ENCODE measurements at places on chromosomes 12 and 14.

DNA sequence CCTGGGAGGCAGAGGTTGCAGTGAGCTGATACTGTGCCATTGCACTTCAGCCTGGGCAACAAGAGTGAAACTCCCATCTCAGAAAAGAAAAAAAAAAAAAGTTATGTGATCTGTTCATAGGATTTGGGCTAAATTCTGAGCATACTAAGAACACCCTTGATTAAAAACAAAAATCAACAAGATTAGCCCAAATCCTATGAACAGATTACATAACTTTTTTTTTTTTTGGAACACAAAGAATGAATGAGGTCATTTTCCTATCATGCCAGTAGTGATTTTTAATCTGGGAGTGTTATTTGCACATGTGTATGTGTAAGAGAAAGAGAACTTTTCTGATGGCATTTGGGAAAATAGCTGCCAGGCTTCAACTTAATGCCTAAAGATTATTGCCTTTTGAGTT lies 208.7 kb downstream of the ERC1 start:
- DNase-seq: no peak

DNA sequence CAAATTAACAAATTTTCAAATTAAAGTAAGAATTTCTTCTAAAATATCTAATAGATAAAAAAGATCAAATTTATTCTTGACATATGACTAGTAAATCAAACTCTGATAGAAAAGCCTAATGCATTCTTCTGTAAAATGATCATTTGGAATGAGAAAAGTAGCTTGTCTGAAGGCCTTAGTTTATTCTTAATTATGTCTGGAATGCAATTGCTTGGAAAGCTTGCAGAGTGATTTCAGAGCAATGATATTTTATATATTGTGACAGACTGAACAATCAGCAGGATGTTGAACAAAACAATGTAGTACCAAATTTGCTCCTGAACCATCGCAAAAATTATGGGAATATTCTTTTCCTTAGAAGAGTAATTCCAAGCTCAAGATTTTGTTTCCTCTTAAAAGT lies 789.6 kb upstream of the NOVA1 start:
- DNase-seq: no peak

DNA sequence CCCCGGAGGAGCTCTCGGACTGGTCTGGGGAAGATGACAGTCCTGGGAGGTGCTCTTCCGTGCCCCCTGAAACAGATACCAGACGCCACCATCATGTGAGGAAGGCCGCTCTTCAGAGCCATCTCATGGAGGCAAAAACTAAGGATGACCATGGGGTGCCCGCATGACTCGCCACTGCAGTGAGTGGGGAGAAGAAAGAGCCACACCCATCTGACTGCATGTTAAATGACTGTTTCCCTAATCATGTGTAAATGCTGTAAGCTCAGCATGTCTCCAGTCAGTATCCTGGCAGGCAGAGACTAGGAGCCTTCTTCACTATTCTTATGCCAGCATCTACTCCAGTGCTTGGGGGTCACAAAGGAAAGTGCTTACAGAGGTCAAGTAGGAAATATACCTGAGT lies 4.0 kb downstream of the STON2 start:
- peak; percentile 66 for DNase-seq

GRCh38 chr12:52608826-52609630 lies 7.8 kb upstream of the KRT72 start:
- no peak for DNase-seq

- DNase-seq: no peak
Measured at GRCh38 chr14:99001241-99001640, 270.8 kb downstream of the BCL11B start.

DNA sequence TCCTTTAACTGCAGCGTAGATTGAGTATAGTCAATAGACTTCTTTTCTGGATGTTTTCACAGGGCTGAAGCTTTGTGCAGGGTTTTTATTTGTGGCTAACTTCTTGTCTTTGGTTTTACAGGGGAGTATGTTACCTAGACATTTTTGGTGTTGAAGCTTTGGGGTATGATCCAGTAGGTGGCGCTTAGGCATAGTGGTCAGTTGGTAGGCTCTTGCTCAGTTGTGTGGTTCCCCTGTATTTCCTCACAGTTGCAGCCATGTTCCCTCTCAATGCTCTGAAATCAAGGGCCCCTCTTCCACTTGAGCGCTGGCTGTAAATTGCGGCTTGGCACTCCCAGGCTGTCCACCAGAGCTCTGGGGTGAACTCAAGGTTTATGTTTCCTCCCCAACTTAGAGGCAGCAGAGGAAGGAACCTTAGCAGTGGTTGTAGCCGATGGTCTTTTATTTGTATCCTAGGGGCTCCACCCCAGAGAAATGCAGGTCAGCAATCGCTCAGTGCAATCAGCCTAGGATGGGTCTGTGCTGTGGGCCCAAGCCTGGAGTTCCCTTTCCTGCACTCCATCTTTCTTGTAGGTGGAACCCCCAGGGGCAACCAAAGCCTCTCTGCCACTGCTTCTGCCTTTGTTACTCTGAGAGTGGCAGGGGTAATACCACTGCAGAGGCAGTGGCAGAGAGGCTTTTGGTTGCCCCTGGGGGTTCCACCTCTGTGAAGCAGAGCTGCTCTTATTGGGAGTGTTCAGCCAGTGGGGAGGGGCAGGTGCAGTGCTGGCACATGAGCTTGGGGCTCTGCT lies 55.1 kb downstream of the CMAS start:
- DNase-seq: peak; percentile 80

GRCh38 chr14:32939254-32940065 lies 781 bp downstream of the NPAS3 start:
- no peak for DNase-seq

DNA sequence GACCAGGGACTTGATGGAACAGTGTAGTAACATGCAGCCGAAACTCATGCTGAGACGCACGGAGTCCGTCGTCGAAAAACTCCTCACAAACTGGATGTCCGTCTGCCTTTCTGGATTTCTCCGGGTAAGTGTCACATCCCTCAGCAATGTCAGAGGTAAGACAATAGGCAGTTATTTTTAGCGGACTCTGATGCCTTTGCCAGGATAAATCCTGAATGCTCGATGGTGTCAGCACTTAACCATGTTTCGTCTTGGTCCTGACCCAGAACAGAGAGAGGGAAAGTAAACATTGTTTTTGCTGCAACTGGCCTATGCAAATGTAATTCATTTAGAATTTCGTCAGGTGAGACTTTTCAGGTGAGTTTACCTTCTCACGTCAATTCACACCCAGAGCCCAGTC lies 112.3 kb downstream of the PLXNC1 start:
- DNase-seq: no peak

DNA sequence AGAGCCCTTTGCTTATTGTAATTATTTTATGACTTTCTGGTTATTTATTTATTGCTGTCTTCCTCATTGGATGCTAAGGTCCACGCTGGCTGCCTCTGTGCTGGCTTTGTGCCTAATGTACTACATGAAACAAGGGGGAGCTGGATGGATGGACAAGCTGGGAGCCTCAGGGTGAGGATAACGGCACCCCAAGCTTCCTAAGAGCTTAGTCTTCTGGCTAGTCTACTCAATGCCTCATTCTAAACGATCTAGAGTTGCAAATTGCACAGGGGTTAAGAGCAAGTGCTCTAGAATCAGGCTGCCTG lies 172.0 kb downstream of the CHST11 start:
- DNase-seq: no peak

DNA sequence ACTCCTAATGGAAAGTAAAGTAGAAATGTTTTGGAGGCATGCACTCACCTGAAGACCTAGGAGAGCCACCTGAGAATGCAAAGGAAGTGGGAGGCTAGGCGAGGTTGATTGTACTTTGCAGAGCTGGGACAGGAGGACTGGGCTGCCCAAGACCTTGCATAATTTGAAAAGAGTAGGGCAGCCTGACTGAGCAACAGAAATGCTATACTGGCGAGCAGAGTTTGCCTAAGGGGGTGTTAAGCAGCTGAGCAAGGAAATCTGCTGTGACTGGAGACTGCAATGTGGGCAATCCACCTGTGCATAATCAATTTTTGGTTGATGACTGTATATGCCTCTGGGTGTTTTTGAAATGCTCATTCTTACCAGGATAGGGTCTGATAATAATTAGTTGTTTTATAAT lies 834.1 kb downstream of the TRHDE start:
- no peak for DNase-seq

- no peak for DNase-seq
Measured at GRCh38 chr12:30117483-30117882, 333.7 kb upstream of the TMTC1 start.

DNA sequence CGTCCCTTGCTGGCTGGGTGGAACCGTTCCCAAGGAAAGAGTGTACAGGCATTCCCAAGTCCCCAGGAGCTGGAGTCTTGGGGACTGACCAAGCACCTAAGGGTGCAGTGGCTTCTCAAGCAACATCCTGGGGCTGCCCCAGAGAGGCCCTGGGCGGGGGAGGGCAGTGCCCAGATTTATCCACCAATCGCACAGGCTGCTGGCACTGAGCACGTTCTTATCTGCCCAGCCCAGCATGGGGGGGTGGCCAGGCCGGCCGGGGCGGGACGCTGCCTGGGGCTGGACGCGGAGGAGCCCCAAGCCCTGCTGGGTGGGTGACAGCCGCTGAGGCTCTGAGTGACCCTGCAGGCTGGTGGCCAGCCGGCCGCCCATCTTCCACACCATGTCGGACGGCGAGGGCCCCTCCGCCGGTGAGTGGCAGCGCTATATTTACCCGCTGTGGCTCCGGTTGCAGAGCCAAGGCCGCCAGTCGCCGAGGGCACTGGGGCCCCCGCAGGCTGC lies 53.4 kb downstream of the CYP46A1 start:
- DNase-seq: no peak

GRCh38 chr14:39268393-39268792 lies 34.7 kb downstream of the MIA2 start:
- no peak for DNase-seq

DNA sequence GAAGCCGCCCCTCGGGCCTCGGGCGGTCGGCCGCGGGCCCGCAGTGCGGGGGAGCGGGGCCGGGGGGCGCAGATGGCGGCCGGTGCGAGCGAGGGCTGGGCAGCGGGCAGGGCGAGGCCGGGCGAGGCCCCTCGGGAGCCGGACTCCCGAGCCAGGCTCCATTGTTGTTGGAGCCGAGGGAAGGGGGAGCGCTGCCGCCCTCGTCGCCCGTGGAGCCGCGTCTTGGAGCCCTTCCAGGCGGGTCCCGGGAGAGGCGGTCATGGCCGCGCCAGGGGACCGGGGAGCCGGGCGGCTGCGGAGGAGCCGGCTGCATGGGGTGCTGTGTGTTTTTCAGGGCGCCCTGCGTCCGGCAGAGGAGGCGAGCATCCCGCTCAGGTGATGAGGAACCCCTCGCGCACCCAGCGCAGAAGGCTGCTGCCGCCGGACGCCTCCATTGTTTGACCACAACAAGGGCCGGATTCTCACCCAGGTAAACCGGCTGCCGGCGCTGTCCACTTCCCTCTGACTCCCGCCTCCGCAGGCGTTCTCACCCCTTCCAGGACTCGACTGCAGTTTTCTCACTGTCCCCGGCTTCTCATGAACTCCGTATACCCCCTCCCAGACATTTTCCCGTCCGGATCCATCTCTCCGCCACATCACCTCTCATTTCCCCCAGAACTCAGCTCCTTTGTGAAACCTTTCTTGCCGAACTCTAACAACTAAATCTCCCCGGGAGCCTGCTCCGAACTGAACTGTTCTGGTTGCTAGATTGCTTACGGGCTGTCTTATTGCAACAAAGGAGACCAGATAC lies 732 bp downstream of the ZNF664 start:
- no peak for DNase-seq

DNA sequence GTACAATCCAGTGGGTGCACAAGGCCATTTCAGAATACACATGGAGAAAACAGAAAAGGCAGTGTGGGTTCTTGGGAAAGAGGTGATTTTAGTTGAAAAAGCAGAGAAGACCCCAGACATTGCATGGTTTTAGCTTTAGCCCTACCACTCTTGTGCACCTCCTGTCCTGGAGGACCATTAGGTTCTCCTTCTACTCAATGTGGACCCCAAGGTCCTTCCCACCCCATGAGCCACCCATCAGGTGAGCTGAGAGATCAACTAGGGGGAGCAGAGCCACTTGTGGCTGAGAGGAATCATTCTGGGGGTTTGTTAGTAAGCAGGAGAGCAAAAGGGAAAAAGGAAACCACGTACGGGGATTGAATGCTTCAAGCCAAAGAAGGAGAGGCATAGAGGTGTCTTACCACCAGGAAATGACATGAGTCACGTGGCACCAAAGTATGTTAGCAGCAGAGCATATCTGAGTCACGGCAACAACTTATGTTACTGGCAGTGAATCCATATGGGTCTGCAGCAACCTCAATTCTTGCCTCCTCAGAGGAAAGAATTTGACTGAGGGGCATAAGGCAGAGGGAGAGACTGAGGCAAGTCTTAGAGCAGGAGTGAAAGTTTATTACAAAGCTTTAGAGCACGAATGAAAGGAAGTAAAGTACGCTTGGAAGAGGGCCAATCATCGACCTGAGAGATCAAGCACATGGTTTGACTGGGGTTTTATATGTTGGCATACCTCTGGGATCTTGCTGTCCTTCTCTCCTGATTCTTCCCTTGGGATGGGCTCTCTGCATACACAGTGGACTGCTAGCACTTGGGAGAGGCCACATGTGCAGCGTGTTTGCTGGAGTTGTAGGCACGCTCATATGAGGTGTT lies 73.9 kb downstream of the HSD17B6 start:
- DNase-seq: no peak

- DNase-seq: no peak
Measured at GRCh38 chr14:30608533-30609006, 13.5 kb upstream of the SCFD1 start.

GRCh38 chr14:69055999-69056788 lies 77.1 kb upstream of the ACTN1 start:
- no peak for DNase-seq
